ENCODE measurements at places on chromosomes 11 and 22. TPM values are rescaled to one million over a fixed set of nuclear protein-coding genes. Genes with fewer than 3 reads are reported as not detected.

The CARD16 gene
- 15.3 TPM for total RNA-seq

The TENM4 gene
- 143 TPM for total RNA-seq

The MUC5AC gene
- total RNA-seq, result not detected

The NXPE2 gene
- total RNA-seq, result under 0.01 TPM

The NAV2 gene
- total RNA-seq, result 34.8 TPM

The MPPED2 gene
- total RNA-seq, result 0.44 TPM

The CDON gene
- total RNA-seq, result 7.9 TPM

The MAPK12 gene
- 27.1 TPM for total RNA-seq

The SERPING1 gene
- 9.6 TPM for total RNA-seq

The TMEM132A gene
- 7.7 TPM for total RNA-seq

The RAPSN gene
- 0.17 TPM for total RNA-seq

The OR52N4 gene
- total RNA-seq, result not detected

The NLRP6 gene
- total RNA-seq, result not detected

The F2 gene
- not detected for total RNA-seq

The OR52I2 gene
- total RNA-seq, result not detected

The SCUBE2 gene
- total RNA-seq, result 1.5 TPM

The GAB4 gene
- total RNA-seq, result not detected

The PKDREJ gene
- not detected for total RNA-seq

The FREY1 gene
- total RNA-seq, result 2.3 TPM

The DAGLA gene
- total RNA-seq, result 2.2 TPM

The MYBPC3 gene
- not detected for total RNA-seq

The OR56A1 gene
- under 0.01 TPM for total RNA-seq

The OR6A2 gene
- 0.73 TPM for total RNA-seq

The MS4A4A gene
- under 0.01 TPM for total RNA-seq

The OR51I1 gene
- total RNA-seq, result not detected

The MN1 gene
- total RNA-seq, result 16.0 TPM

The USP47 gene
- 81.0 TPM for total RNA-seq

The TRIM29 gene
- total RNA-seq, result 0.17 TPM

The OR52E8 gene
- total RNA-seq, result not detected

All from smooth muscle cell of trachea (primary cell).